ENCODE measurements at places on chromosomes 4 and X.

DNA sequence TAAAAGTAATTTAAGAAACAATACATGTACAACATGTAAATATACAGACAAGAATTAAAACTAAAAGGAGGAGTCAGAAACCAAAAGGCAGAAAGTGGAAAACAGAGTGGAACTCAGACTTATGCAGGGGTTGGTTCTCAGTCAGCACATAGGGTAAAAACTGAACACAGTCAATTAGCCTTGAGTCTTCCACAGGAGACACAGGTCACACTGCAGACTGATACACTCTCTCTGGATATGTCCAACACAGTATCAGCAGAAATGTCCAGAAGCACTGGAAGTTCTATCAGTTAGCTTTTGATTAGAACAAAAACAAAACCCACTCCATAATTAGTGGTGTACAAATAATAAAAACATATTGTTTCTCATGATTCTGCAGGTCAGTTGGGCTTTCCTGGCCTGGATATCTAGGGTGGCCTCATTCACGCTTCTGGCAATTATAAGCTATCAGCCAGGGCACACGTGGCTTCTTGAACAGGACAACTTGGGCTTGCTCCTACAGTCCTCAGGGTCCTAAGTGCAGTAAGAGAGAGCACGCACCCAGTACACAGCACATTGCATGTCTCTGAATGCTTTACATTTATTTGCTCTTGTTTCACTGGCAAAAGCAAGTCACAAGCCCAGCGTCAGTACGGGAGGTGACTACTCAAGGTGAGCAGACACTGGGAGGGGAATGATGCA, 21.6 kb downstream of the TEC start:
- DNase-seq, result no peak

GRCh38 chr4:16187455-16187854, 38.8 kb downstream of the TAPT1 start:
- no peak for DNase-seq

DNA sequence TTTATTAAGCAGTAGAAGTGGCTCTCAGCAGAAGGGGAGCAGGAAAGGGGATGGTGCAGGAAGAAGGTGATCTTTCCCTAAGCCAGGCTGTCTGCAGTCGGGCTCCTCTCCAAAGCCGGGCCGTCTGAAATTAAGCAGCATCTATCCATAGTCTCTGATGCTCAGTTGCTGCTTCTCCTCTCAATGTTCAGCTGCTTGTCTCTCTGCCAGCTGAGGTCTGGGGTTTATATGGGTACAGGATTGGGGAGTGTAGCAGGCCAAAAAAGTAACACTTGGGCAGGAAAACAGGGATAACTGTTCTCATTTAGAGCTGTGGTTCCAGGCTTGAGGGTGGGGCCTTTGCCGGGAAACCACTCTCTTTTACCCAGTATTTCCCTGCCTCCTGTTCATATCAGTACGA, 39.2 kb upstream of the CCKAR start:
- DNase-seq, result no peak

- DNase-seq, result no peak
Measured at GRCh38 chr4:1754336-1754735, 33.0 kb downstream of the TACC3 start.

DNA sequence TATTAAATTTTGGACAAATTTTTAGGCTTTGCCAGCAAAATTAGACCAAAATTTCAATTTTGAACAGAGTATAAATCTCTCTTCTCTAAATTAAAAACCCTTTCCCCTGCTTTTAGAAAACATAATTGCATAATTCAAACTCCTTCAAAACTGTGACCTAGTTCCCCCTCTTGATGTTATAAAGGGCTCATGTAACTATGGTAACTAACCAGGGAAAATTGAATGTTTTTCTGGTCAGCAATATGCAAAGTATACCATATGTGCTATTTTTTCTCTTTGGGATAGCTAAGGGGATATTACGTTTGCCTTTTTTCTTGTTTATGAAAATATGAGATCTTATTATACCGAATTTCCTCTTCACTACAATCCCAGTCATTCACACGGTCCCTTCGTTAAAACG, 5.1 kb upstream of the ING2 start:
- no peak for DNase-seq

GRCh38 chr4:39103291-39103690, 41.3 kb downstream of the KLHL5 start:
- DNase-seq, result no peak

GRCh38 chrX:10656214-10656613, 35.8 kb upstream of the MID1 start:
- DNase-seq, result no peak

DNA sequence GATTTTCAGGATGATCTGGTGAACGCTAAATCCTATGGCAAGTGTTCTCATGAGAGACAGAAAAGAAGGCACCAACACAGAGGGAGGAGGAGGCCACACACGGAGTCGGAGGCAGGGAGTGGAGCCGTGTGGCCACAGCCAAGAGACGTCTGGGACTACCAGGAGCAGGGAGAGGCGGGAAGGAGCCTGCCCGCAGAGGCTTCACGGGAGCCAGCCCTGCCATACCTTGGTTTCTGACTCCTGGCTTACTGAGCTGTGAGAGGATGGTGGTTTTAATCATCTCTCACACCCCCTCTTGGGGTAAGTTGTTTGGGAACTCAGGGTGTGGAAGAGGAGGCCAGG, 33.5 kb upstream of the GPR78 start:
- DNase-seq, result no peak
